ENCODE measurements at places on chromosomes 1 and 21.

GRCh38 chr1:7046891-7047290, 261.6 kb downstream of the CAMTA1 start:
- no peak for DNase-seq

DNA sequence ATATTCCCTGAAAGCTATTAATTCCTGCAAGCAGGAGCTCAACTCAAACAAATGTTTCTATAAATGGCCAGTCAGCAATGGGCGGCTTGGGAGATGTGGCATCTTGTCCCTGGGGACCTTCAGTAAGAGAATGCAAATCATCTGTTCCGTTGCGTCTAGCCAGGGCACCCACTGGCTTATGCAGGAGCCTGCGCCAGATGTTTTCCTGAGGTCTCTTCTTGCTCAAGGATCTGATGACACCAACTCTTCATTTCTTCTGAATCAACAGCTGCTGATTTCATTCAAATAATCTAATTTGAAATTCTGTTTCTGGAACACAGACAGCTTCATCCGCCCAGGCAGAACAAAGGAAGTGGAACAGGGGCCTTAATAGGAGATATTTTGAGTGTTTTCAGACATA, 70.0 kb upstream of the AJAP1 start:
- DNase-seq = no peak

DNA sequence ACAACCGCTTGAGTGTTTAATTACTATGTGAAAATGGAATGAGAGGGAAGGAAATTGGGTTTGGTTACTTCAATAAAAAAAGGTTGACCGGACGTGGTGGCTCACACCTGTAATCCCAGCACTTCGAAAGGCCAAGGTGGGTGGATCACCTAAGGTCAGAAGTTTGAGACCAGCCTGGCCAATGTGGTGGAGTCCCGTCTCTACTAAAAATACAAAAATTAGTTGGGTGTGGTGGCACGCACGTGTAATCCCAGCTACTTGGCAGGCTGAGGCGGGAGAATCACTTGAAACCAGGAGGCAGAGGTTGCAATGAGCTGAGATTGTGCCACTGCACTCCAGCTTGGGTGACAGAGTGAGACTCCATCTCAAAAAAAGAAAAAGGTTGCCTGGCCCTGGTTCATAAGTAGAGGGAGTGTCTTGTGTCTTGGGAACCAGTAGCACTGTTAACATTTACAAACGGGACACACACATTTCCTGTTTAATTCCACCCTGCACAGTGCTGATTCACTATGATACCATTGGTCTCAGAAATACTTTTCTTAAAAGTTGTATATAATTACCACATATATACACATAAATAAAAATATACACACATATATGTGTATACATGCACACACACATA, 27.6 kb upstream of the CLDN14 start:
- DNase-seq = no peak

DNA sequence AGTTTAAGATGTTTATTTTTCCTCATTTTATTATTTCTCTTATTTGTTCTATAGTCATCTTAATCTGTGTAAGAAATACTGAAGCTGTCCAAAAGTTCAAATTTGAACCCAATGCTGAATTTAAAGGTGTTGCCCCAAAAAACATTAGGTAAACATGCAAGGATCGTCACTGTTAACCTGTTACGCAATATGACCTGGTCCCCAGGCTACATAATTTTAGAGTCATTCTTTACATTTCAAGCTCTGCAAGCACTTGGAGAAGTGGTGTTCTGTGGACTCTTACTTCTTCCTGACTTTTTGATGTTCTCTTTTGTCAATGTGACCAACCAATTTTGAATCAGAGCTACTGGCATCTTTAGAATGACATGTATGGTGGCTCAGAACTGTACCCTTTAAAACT, 106.0 kb downstream of the CLIC6 start:
- DNase-seq = no peak

- DNase-seq = no peak
Observed at GRCh38 chr21:39657091-39657689, 44.5 kb downstream of the B3GALT5 start.

- no peak for DNase-seq
Observed at GRCh38 chr21:16992448-16992847, 520.4 kb upstream of the CXADR start.

- DNase-seq = peak; percentile 44
Observed at GRCh38 chr1:93448292-93448982, 519 bp downstream of the FNBP1L start.

DNA sequence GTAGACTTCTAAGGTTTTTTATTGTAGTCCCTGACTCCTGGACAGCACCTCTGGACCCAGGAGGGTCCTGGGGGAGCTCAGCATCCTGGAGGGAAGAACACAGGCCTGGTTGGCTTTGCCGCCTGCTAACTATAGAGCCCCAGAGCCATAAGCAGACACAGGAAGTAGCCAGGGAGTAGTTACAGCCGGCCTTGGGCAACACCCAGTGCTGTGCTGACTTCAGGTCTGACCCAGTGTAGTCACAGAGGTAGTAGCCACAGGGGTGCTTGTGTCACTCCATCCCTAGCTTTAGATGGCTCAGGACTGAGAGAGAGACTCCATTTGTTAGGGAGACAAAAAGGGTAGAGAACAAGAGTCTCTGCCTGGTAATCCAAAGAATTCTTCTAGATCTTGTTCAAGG, 21.9 kb downstream of the MCOLN2 start:
- no peak for DNase-seq

DNA sequence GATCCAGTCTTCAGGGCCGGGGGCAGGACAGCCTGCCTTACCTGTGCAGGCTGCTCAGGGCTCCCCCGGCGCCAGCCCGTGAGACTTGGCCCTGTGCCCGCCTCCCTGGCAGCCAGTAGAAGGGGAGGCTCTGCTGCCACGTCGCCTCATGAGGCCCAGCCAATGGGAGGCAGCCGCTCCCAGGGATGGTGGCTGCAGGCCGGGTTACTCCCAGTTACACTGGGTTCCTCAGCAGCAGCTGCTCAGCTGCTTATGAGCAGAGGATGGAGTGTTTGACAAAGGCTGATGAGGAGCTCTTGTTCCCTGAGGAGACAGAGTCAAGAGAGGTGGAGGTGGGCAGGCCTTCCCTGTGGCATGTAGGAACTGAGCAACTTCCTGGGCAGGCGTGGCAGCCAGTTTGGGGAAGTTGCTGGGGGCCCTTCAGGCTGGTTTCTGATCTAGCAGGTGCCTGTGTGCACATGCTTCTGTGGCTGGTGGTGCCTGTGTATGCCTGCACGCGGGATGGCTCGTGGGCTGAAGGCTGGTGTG, 5.5 kb downstream of the MFSD2A start:
- no peak for DNase-seq

DNA sequence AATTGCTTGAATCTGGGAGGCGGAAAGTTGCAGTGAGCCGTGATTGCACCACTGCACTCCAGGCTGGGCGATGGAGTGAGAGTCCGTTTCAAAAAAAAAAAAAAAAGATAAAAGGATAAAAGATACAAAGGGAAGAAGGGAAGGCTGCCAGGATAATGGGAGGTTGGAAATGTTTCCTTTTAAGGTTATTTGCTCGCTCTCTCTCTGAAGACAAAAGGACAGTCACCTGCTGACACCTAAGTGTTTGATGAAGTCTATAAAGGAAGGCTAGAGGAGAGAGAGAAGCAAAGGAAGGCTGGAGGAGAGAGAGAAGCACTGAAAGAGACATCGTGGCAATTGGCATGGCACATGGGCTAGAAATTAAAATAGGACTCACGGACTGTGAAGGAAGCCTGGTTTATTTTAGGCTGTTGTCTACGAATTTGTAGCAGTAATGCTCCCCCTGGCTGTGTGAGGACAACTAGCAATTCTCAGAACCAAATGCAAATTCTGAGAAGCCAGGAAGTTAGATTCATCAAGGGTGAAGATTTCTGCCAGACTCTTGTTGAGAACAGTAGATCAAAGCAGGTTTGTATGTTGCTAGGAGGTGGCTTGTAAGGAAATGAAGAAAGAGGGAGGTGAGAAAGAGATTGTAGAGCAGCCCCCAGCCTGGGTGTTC, 154.2 kb downstream of the ZP4 start:
- no peak for DNase-seq

DNA sequence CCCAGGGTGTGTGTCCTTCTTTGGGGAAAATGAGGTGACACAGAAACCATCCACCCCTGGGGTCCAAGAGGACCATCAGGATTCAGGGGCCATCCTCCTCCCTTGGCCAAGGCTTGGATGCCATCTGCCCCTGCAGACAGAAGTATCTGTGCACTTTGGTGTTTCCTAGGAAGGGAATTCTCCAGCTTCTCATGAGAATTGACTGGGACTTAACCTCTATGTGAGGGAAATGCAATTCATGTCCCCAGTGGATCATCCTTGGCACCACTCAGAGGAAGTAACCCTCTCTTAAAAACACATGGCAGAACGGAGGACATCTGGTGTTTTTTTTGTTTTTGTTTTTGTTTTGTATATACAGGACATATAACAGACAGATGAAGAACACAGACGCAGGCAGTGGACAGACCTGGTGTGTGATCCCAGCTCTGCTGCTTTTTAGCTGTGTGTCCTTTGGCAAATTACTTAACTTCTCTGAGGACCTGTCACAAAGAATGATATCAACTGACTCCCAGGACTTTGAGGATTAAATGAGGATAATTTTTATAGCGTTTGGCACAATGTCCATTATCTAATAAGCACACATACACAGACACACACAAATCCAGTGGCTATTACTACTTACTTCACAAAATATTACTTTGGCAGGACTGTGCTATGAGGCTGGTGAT, 3.8 kb downstream of the TNN start:
- no peak for DNase-seq

DNA sequence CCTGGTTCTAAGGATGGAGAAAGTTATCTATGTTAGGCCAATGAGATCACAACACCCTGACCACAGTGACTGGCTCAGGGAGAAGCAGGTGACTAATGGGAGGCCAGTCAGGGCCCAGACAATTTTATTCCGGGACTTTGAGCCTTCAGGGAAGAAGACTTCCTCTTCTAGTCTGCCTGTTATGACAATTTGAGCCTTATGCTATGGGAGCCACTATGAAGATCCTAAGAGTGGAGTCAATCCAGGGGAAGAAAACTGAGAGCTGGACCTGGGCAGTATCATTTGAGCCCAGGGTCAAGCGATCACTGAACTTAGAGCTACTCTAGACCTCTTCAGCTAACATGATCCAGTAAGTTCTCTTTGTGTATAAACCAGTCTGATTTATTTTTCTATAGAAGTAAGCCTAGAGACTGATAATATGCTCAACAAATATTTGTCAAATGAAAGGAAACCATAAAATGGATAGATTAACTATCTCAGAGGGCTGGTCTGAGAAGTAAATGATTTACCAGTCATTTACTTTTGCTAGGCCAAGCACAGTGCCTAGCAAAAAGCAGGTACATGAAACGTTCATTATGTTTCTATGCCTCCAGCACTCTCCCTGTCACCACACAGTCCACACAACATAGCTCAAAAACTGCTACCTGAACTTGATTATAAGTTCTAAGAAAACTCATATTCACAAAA, 4.2 kb upstream of the C1orf141 start:
- no peak for DNase-seq

DNA sequence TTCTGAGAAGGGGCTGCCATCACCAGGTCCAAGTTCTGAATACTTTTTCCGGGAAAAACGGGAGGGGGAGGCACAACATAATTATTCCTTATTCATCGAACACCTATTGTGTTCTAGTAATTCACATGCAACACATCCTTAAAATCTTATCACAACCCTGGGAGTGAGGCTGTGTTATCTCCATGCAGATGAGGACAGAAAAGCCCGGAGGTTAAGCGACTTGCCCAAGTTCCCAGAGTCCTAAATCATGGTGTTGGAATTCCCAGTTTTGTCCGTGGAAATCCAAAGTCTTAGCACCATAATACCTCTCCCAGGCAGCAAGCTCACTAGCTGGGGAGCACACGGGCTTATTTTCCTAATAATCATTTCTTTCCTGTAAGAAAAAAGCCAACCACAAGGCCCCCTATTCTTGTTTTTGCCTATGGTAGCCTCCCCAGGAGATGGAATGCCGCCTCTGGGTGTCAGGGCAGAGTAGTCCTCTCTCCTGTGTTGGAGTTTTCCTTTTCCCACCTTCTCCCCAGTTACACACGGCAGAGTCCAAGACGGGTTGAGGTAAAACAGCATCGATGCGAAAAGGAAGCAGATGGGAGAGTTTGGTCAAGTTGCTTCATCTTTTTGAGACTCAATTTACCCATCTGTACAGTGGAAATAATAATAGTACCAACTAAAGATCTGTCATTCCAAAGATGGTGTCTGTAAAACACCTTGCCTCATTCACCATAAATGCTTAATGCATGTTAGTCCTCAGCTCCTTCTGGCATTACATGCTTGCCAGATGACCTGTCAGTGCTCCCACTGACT, 228.0 kb upstream of the TMEM51 start:
- no peak for DNase-seq

DNA sequence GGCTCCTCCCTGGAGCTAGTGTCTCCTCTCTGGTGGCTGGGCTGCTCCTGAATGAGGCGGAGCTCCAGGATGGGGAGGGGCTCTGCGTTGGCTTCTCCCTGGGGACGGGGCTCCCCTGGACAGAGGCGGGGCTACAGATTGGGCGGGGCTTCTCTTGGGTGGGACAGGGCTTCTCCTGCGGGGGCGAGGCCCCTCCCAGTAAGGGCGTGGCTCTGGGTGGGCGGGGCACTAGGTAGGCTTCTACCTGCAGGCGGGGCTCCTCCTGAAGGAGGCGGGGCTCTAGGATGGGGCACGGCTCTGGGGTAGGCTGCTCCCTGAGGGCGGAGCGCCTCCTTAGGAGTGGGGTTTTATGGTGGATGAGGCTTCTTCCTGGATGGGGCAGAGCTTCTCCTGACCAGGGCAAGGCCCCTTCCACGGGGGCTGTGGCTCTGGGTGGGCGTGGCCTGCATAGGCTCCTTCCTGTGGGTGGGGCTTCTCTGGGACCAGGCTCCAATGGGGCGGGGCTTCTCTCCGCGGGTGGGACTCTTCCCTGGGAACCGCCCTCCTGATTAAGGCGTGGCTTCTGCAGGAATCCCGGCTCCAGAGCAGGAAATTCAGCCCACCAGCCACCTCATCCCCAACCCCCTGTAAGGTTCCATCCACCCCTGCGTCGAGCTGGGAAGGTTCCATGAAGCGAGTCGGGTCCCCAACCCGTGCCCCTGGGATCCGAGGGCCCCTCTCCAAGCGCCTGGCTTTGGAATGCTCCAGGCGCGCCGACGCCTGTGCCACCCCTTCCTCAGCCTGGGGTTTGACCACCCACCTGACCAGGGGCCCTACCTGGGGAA, 22.7 kb upstream of the ARF1 start:
- peak; percentile 43 for DNase-seq

DNA sequence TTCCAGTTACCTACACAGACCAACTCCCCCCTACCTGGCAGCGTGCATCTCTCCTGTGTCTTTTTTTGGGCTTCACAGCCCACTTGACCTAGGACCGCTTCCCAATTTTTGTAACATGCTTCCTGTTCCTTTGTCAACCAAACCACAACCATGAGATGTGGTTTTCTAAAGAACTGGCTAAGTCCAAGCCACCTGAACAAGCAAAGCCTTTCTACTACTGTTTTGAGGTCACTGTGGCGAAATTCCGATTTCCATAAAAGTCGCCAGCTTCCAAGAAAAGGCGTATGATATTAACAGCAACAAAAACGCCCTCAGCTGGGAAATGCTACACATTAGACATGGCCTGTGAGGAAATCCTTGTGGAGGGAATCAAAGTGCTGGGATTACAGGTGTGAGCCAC, 12.7 kb upstream of the AK2 start:
- DNase-seq = no peak

GRCh38 chr1:145750426-145750825, 31.1 kb downstream of the CD160 start:
- DNase-seq = no peak

GRCh38 chr1:61299463-61299862, 217.1 kb downstream of the NFIA start:
- DNase-seq = no peak

- no peak for DNase-seq
Observed at GRCh38 chr1:113984710-113985109, 5.4 kb downstream of the OLFML3 start.

GRCh38 chr1:65066419-65066765, 81.6 kb upstream of the AK4 start:
- no peak for DNase-seq
